Subcutaneous preadipocyte (primary cell): ENCODE measurements at places on chromosomes 2 and 18. TPM values are rescaled to one million over a fixed set of nuclear protein-coding genes. Genes with fewer than 3 reads are reported as not detected.

The SULT1C4 gene
- total RNA-seq = not detected in 2 replicates

The AP1S3 gene
- 1.8 and 2.0 TPM in 2 replicates for total RNA-seq

The GNAL gene
- 0.39 and 2.2 TPM in 2 replicates for total RNA-seq

The OBSL1 gene
- total RNA-seq = 26.0 and 37.5 TPM in 2 replicates

The THSD7B gene
- not detected in 2 replicates for total RNA-seq

The RBM44 gene
- 0.37 and 0.39 TPM in 2 replicates for total RNA-seq
